Activated CD4-positive, alpha-beta T cell treated with anti-CD3 and anti-CD28 coated beads for 36 hours (primary cell): ENCODE measurements at places on chromosomes 2 and 18. TPM values are rescaled to one million over a fixed set of nuclear protein-coding genes. Genes with fewer than 3 reads are reported as not detected.

DNA sequence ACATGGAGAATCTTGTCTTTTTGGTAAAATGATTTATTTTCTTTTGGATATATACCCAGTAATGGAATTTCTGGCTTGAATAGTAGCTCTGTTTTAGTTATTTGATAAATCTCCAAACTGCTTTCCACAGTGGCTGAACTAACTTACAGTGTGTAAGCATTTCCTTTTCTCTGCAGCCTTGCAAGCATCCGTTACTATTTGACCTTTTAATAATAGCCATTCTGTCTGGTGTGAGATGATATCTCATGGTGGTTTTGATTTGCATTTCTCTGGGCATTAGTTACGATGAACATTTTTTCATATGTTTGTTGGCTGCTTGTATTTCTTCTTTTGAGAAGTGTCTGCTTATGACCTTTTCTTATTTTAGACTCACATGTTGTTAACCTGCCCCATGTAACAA, 190.2 kb downstream of the GALR1 start:
- no peak overlapping the region for H3K27ac ChIP-seq
- no peaks in the 10 kb centered on the region for H3K4me1 ChIP-seq
- DNase-seq = no peak
- peaks cover 14% of the 10 kb centered on the region for H3K27me3 ChIP-seq

GRCh38 chr2:158781353-158781961, 13.7 kb upstream of the DAPL1 start:
- no peak overlapping the region for H3K27ac ChIP-seq
- no peaks in the 10 kb centered on the region for H3K4me1 ChIP-seq
- no peak for DNase-seq
- no peak overlapping the region for H3K4me3 ChIP-seq

- no peak overlapping the region for H3K4me3 ChIP-seq
- peaks cover 9% of the 10 kb centered on the region for H3K4me1 ChIP-seq
- no peak for DNase-seq
- H3K27me3 ChIP-seq = peaks cover 2% of the 10 kb centered on the region
Observed at GRCh38 chr2:113057117-113057516, 1.9 kb upstream of the IL36RN start.

DNA sequence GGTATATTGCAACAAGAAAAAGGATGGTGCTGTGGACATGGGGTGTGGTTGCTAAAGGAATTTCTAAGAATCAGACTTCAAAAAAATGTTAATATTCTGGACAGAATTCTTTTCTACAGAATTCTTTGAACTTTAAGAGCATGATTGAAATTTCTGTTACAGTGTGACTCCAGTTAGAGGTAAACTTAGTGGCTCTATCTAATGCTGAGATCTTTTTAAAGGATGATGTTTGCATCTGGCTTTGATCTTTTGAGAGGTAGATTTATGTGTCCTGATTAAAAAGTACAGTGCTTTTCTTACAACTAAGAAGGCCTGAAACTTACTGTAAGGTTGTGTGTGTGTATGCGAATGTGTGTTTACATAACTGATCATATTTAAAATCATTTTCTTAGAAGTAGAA, 25.4 kb downstream of the NCK2 start:
- H3K4me1 ChIP-seq = peaks cover 96% of the 10 kb centered on the region
- H3K4me3 ChIP-seq = no peak overlapping the region
- H3K27me3 ChIP-seq = no peaks in the 10 kb centered on the region
- no peak for DNase-seq
- H3K36me3 ChIP-seq = peaks cover 63% of the 10 kb centered on the region
- peak overlapping the region; percentile 92 for H3K27ac ChIP-seq

GRCh38 chr2:85698880-85699254, 4.7 kb downstream of the GNLY start:
- H3K4me1 ChIP-seq = peaks cover 18% of the 10 kb centered on the region
- H3K27ac ChIP-seq = no peak overlapping the region
- no peaks in the 10 kb centered on the region for H3K36me3 ChIP-seq
- no peak overlapping the region for H3K4me3 ChIP-seq
- no peak for DNase-seq
- no peaks in the 10 kb centered on the region for H3K27me3 ChIP-seq

IL1F10 gene
- total RNA-seq = not detected

DNA sequence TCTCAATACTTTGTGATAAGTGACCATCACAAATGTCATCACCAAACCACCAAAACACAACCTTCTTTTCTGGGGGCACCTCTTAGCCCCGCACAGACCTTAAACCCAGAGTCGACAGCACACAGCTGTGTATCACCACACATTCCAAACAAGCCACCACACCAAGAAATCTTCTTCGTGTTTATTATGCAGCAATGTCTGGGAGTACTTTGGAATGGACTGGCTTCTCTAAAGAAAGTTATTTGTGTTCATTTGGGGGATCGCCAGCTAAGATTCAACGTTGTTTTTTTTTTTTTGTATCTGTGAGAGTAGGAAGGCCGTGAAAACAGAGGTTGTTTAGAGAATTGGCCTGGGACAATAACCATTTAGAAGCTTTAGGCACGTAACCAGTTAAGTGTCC, 1.1 kb upstream of the MTA3 start:
- H3K36me3 ChIP-seq = peaks cover 15% of the 10 kb centered on the region
- peaks cover 29% of the 10 kb centered on the region for H3K4me1 ChIP-seq
- no peak for DNase-seq
- H3K4me3 ChIP-seq = peak overlapping the region; percentile 61
- H3K27ac ChIP-seq = peak overlapping the region; percentile 32
